Stimulated activated CD4-positive, alpha-beta T cell treated with anti-CD3 and anti-CD28 coated beads, TNF-alpha, amount 100 ng/mL, for 48 hours (primary cell): ENCODE measurements at places on chromosomes 6 and 20.

GRCh38 chr20:53847139-53847836 lies 223.1 kb downstream of the BCAS1 start:
- no peak for DNase-seq

- DNase-seq = no peak
Measured at GRCh38 chr20:62975251-62975760, 22.8 kb downstream of the SLC17A9 start.

- no peak for DNase-seq
Measured at GRCh38 chr20:5735845-5736510, 14.2 kb upstream of the SHLD1 start.

DNA sequence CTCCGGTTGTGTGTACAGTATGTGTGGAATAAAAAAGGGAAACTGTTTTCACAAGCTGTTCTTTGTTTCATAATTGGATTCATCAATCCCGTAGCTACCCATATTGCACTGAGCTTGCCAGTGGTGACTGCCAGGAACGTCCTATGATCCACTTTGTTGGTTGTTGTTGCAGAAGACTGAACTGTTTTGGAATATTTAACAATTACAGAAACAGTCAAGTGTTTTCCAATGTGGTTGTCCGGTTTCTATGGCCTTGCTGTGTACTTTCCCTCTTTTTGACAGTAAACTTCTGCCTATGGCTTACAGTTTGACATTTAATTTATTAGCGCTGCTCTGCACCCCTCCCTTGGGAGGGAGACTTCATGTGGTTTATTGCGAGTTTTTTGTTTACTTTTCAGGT lies 141.2 kb downstream of the DTNBP1 start:
- DNase-seq = no peak

- DNase-seq = no peak
Measured at GRCh38 chr20:35588397-35588796, 27.2 kb upstream of the SPAG4 start.

GRCh38 chr6:35470663-35471120 lies 2.5 kb downstream of the RPL10A start:
- DNase-seq = no peak

DNA sequence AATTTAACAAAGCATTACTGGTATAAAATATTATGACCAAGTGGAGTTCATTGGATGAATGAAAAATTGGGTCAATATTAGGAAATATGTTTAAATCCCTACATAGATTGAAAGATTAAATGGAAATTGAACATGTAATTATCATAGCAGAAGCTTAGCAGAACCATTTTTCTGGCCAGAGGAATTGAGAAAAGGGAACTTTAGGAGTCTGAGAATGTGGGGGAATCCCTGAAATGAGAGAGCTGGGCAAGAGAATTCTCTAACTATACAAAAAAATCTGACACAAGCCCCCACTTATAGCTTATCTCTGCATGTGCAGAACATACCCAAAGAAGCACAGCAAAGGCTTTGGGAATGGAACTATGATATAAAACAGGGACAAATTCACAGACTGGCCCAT lies 67.4 kb upstream of the ARHGAP18 start:
- DNase-seq = no peak

DNA sequence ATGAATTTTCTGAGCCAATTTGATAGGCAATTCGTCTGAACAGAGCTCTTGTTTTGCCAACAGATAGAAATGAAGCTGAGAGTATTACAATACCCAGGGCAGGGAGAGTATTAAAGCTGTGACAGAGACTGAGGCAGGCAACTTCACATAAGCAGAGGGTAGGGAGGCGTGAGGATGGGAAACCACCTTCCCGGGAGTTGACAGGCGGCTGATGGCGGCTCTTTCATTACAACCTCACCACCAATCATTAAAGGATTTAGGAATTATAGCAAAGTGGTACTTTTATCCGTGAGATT lies 73.3 kb downstream of the CD83 start:
- DNase-seq = no peak

DNA sequence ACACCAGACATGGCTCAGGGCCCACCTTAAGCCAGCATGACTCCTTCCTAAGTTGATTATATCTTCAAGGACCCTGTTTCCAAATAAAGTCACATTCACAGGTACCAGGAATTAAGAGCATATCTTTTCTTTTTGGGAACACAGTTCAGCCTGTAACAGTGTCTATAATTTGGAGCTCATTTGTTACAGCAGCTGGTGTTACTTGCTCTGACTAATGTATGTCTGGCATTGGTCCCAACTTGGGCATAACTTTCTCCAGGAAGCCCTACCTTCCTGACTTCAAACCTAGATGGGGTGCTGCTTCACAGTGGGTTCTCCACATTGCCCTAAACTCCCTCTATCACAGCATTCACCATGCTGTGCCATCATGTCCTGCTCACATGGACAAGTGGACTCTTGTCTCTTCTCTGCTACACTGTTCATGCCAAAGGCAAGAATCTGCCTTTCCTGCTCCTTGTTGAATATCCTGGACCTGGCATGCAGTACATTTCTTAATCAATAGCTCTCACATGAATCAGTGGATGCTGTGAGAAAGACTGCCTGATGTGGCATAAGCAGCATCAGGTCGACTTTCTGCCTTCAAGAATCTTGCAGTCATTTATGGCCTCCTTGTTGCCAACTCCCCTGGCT lies 117.4 kb upstream of the FOXA2 start:
- DNase-seq = no peak
